Left kidney (tissue), 8 donors: ENCODE measurements at places on chromosomes 16 and 17.
A peak's percentile ranks its signal among the peaks of the same experiment; 100 is the strongest.

DNA sequence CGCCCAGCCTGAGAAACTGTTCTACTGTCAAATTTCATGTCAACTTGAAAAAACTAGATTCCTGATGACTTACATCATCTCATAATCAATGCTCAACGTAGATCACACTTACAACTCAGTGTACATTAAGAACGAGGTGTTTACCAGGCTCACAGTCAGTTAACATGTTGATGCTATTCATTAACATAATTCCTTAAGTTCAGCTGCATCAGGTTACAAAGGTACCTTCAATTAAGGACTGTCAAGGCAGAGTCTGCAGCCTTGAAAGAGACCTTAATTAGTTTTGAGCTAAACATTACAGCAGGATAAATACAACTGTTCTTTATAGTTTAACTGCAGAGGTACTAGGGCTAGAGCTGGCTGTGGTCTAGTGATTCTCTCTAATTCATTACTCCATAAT is 1.9 kb downstream of the GNA13 start:
- DNase-seq: no peak

DNA sequence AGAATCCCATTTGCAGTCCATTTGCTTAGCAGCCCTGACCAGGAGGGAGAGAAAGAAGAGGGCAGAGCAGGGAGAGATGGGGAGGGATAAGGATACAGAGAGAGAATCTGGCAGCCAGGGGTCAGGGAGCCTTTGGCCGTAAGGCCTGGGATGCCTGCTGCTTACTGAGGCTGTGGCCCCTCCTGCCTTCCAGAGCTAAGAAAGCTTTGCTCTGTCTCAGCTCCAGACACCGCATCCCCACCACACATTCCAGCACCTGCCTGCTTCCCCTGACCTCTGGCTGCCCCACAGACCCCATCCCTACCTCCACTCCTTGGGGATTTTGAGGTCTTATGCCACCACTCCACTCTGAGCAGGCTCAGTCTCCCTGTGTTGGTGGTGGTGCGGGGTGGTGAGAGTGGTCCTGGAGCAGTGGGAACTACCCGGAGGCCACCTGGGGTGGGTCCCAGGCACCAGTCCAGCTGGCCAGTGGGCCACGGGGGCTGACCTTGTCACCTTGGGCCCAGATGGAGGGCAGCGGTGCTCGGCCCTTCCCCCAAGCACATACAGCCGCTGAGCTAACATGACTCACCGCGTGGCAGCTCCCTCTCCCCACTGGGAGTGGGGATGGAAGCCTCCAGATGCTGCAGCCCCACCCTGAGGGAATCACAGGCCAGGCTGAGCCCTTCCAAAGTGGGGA is 58.3 kb downstream of the RAI1 start:
- DNase-seq: no peak

- DNase-seq: peak; percentile 71
Measured at GRCh38 chr17:72539981-72540897, 419.4 kb downstream of the SOX9 start.

GRCh38 chr17:50865868-50866260 is 290 bp downstream of the TOB1 start:
- DNase-seq: no peak

GRCh38 chr16:4647644-4647980 is 23.0 kb downstream of the MGRN1 start:
- no peak for DNase-seq

- DNase-seq: no peak
Measured at GRCh38 chr17:65931246-65932149, 260.4 kb downstream of the CEP112 start.

DNA sequence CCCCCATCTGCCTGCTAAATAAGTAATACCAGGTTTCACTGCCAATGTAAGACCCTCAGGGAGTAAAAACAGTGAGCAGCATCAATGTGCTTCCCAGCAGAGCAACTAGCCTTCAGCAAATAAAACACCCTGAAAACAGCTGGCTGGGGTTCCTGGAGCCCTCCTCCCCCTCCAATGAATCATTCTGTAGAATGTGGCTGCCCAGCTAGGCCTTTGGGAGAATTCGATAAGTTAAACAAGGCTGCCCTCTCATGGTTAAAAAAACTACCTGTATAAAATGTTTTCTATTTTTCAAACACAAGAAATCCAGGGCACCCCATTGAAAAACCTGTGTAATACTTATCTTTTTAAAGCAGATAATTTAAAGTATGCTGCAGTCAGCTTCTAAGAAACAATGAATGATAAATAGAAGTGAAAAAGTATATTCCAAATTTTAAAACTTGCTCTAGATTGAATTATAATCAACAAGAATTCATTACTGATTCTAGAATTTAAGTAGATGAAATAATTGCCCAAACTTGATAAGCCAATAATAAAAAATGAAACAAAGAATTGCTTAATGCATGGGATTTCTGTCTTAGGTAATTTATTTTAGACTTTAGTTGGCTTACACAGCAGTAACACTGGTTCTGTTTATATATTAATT is 9.4 kb upstream of the TOM1L1 start:
- peak; percentile 74 for DNase-seq

DNA sequence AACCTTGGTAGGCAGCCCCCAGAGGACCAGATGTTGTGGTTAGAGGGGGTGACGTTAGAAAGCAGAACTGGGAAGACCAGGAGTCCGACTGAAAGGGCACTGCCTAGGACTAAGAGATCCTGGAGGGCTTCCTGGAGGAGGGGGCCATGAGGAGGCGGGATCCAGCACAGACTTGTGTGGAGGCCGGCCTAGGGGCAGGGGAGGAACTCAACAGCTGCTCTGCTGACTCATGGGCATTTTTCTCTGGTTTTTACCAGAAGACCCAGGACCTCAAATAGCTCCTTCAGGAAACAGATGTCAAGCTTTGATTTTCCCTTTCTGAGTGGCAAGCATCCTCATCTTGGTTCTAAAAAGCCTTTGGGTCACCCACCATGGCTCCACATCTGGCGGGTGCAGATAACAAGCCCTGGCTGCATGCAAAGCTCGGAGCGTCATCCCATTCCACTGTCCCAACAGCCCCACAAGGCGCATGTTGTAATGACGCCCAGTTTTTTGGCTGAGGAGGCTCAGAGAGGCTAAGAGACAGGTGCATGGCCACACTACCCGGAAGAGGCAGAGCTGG is 29.0 kb downstream of the IL21R start:
- no peak for DNase-seq

GRCh38 chr17:65799869-65800268 is 238.4 kb upstream of the AXIN2 start:
- DNase-seq: no peak

- DNase-seq: no peak
Measured at GRCh38 chr16:12526515-12526914, 277.2 kb downstream of the CPPED1 start.

GRCh38 chr17:59121901-59122480 is 15.3 kb upstream of the TRIM37 start:
- DNase-seq: peak; percentile 3

DNA sequence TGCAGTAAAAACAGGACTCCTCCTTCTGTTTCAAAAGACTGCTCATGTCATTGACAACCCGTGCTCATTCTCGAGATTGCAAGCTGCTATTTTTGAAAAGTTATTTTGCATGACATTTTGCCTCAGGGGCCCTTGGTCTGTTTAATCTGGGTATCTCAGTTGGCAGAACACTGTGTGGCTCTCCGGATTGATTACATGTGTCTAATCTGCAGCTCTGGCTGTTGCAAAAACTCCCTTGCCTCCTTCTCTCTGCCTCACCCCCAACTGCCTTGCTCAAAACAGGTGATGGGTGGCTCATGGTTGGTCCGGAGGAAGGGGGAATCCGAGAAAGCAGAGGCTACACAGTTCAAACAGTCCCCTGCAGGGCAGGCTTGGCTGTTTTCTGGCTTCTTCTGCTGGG is 25.3 kb downstream of the GINS3 start:
- DNase-seq: no peak

DNA sequence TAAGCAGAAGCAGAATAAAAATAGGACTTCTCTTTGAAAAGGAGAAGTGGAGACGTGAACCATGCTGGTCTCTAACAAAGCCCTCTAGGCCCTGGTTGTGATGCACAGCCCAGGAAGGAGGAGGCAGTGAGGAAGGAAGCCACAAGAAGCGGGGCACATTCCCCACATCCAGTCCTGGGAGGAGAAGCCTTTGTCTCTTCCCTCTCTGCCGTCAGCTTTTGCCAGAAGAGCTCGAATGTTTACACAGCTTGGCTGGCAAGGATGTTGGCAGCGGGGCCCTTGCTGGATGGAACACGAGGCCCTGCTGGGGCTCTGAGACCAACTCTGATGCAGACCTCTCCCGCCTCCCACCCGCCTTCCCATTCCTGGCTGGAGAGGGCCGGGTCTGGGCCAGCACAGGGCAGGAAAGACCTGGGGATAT is 91.3 kb downstream of the MAF start:
- DNase-seq: no peak

DNA sequence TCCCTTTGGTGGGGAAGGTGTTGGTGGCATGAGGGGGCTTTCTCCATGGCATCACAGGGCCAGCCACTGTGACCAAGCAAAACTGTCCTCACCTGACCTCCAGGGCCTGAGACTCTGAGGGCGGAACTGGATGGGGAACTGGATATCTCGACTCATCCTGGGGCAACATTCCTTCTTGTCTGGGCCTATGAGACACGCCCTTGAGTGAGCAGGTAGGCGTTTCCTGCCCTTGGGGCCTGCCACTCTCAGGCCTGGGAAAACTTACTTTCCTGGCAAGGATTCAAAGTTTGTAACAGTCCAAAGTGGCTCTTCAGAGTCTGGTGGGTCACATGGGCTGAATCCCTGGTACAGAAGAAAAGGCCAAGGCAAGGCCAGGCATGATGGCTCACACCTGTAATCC is 9.6 kb downstream of the MT1X start:
- DNase-seq: peak; percentile 26

DNA sequence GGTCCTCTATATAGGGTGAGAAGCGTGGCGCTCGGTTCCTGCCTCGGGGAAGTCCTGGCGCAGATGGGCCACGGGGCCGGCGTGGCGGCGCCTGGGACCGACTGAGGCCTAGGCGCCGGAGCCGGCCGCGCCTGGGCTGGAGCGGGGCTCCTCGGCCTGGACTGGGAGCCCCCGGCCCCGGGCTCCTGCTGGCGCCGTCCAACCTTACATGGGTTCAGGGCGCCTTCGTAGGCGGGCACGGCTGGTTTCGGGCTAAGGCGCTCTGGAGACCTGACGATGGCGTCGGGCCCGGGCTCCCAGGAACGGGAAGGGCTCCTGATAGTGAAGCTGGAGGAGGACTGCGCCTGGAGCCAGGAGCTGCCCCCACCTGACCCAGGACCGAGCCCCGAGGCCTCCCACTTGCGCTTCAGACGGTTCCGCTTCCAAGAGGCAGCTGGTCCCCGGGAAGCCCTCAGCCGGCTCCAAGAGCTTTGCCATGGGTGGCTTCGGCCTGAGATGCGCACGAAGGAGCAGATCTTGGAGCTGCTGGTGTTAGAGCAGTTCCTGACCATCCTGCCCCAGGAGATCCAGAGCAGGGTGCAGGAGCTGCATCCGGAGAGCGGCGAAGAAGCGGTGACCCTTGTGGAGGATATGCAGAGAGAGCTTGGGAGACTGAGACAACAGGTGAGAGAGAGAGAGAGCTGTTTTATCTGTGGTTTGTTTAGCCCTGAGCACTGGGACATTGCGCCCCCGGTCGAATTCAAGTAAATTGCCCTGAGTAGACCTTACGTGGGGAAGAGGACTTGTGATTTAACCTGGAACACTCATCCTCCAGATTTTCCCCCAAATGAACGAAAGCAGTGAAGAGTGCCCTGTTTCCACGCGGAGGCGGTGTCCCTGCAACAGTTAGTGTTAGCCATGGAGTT is 504 bp downstream of the ZNF263 start:
- no peak for DNase-seq

GRCh38 chr17:65532101-65532890 is 29.2 kb downstream of the AXIN2 start:
- no peak for DNase-seq

GRCh38 chr17:10635290-10635689 is 21.8 kb downstream of the MYH3 start:
- DNase-seq: no peak

DNA sequence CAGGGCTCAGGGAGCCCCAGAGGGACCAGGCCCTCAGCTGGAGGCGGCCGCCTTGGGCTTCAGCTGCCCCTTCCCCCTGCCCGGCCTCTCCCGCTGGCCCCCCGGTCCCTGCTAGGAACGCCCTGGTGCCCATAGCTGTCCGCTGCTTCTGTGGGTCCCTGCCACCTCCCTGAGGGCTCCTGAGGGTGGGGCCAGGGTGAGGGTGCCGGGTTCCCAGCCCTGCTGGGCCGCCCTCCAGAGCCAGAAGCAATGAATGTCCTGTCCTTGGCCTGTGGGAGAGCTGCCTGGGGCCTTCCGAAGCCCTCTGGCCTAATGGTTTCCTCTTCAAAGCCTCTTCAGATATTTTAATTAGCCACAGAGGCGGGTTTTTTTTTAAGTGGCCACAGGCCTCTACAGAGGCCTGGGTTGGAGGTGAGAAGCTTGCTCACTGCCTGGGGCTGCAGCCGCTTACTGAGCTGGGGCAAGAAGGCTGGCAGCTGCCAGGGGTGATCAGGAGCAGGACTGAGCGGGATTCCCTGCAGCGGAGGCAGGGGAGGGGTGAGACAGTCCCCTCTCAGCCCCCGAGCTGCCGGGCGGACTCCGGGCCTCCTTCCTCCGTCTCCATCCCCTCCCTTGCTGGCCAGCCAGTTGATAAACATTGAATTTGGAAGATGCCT is 9.9 kb downstream of the CENPX start:
- no peak for DNase-seq

DNA sequence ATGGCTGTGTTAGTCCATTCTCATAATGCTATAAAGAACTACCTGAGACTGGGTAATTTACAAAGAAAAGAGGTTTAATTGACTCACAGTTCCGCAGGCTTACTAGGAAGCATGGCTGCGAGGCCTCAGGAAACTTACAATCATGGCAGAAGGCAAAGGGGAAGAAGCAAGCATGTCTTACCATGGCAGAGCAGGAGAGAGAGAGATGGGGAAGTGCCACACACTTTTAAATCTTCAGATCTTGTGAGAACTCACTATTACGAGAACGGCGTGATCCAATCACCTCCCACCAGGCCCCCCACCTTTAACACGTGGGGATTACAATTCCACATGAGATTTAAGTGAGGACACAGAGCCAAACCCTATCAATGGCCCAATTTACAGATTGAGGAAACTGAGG is 96.5 kb downstream of the SDK2 start:
- DNase-seq: no peak

DNA sequence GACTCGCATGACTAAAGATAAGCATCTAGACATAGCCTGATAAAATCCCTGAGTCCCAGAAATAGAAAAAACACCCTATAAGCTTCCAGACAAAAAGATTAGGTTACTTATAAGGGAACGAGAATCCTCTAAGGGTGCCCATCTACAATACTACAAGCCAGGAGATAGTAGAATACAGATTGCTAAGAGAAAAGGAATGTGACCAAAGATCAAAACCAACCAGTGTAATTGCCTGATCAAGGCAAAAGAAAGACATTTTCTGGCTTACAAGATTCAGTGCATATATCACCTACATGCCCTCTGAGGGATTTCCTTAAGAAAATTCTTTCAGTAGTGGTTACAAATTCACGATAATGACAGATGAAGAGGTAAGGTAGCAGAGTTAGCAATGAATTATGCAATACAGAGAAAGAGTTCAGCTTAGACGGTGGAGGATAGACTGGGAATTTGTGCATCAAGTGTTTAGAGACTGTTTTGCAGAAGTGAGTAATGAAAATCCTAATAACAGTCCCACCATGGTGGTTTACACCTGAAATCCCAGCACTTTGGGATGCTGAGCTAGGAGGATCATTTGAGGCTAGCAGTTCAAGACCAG is 35.0 kb downstream of the BCL7C start:
- DNase-seq: no peak
